ENCODE measurements at places on chromosomes 3 and 15.

DNA sequence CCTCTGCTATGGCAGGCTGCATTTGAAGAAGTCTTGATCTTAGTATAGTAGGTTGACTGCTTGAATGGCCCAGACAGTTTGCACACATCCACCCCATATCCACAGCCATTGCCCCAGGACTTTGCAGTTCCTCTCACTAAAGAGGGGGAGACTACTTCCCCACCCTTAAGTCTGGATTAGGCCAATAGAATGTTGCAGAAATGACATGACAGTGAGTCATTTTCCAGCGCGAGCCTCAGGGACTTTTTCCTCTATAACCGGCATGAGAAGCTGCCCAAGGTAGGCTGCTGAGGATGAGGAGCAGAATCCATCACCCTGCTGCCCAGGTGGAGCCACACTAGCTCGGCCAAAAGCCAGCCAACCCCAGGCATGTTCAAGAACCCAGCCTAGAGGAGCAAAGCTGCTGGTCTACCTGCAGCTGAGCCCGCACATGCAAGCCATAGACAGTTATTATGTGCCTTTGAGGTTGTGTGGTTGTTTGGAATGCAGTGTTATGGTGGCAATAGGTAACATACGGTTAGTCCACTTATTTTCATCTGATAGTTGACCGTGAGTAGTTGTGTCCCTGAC is 113.9 kb downstream of the TLE3 start:
- DNase-seq, result no peak

DNA sequence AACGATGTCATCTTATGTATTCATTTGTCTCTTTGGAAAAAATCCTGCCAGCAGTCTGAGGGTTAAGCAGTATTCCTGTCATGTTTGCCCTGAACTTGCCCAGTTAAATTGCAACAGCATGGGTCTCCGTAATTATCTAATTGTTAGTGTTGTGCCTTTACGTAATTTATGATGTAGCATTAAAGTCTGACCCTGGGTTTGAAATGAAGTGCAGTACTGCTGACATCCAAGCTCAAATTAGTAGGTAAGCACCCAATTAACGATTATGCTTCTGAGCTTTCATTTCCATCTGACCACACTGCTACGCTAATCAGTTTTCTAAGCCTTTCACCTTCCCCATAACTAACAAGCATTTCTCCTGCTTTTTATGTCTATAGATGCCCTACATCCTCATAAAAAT is 241.8 kb downstream of the ARRDC4 start:
- DNase-seq, result no peak

DNA sequence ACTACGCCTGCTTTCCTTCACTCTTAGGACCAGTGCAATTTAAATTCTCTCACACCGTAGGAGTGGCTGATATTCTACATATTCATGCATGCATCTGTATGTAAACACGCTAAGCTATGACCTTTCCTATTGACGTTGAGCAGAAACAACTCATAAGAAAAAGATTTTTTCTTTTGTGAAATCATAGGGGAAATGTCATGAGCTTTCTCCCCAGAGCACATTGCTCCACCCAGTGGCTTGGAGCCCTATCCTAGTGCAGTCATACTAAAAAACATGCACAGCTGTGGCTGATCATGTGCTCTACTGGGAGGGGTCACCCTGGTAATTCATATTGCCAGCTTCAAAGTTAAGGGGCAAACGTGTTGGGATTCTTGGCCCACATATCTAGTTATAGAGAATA is 1.8 kb upstream of the MESD start:
- DNase-seq, result no peak

DNA sequence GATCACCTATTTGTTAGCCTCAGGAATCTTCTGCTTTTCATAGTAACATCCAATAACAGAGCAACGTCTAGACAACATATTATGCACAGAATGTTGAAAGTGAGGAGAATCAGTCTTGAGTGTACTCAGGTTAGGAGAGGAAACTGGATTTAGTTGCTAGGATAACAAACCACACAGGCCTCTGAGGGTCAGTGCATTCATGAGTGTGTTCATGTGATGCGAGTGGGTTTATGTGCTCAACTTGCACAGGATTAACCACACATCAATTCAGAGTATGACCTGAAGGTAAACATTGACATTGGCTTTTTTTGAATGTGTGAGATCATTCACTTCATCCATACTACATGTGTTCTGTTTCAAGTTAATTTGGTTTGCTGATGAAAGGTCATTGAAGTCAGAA is 287.6 kb downstream of the DIPK2A start:
- DNase-seq, result no peak

DNA sequence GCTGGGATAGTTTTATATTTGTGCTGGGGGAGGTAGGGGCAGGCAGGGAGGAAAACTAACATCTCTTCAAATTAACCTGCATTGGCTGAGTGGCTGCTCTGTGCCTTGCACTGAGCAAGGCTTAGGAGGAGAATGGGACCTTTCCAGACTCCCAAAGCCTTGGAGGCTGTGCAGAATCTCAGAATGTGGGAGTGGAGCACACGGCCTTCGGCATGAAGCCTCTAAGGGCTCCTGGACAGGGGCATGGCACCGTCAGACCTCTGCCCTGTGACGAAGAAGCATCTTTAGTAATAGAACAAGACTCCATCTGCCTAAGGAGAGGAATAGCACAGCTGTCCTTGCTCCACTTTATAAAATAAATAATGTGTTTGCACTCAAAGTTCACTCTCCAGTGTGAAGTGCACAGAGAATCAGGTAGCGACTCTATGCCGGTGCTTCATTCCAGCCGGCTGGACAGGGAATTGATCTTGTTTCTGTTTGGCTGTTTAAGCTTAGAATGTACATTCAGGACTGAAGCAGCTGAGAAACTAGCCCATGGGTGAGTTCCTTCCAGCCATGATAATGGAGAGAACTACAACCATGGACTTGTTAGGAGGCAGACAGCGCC is 228.5 kb upstream of the ADAMTS9 start:
- DNase-seq, result no peak

- no peak for DNase-seq
Observed at GRCh38 chr3:144809380-144809779, 837.8 kb downstream of the DIPK2A start.

- peak; percentile 45 for DNase-seq
Observed at GRCh38 chr3:138935863-138936740, 10.8 kb downstream of the FOXL2 start.

All from foreskin melanocyte (primary cell).